ENCODE measurements at places on chromosomes 5 and 9. TPM values are rescaled to one million over a fixed set of nuclear protein-coding genes. Genes with fewer than 3 reads are reported as not detected.

The HMMR gene
- total RNA-seq, result 0.54 TPM

The F12 gene
- total RNA-seq, result not detected

The LEAP2 gene
- total RNA-seq, result 1.0 TPM

The LCN15 gene
- total RNA-seq, result not detected

The SPINK7 gene
- total RNA-seq, result not detected

The ZNF462 gene
- total RNA-seq, result 21.2 TPM

GRCh38 chr5:59115345-59115744 is 532.5 kb downstream of the RAB3C start:
- DNase-seq, result no peak

DNA sequence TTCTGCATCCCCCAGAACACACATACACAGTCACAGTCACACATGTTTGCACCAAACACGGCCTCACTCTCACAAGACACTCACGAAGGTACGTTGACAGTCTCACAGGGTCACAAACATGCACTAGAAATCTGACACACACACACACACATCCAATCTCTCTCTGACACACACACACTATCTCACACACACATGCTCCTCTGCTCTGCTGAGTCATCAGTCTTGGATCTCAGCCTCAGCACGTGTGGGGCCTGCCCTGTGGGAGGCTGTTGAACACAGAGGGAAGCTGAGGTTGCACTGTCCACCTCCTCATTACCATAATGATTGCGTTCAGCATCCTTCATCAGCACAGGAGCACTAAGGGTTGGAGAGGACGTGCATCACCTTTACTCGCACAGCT is 188.8 kb downstream of the MTRR start:
- no peak for DNase-seq

GRCh38 chr9:103152473-103152872 is 157.3 kb downstream of the CYLC2 start:
- no peak for DNase-seq

GRCh38 chr5:53083927-53084326 is 25.6 kb downstream of the MOCS2 start:
- no peak for DNase-seq

DNA sequence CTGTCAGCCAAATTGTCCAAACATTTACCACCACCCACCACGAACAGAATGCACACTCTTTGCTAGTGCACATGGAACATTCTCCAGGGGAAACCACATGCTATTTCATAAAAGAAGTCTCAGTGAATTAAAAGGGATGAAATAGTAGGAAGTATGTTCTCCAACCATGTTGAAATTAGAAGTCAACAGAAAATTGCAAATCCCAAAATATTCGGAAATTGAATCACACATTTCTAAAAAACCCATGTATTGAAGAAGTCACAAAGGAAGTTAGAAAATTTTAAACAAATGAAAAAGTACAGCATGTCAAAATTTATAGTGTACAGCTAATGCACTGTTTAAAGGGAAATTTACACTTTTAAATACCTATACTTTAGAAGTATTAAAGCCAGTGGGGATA is 50.8 kb downstream of the TGFBR1 start:
- DNase-seq, result no peak

GRCh38 chr5:72166070-72166979 is 59.0 kb downstream of the MAP1B start:
- DNase-seq, result peak; percentile 71

GRCh38 chr9:71363286-71363961 is 242.0 kb upstream of the TRPM3 start:
- no peak for DNase-seq

GRCh38 chr5:42779083-42779482 is 22.5 kb downstream of the CCDC152 start:
- DNase-seq, result no peak

GRCh38 chr9:37679649-37680402 is 29.1 kb downstream of the FRMPD1 start:
- no peak for DNase-seq

GRCh38 chr5:158725297-158725851 is 374.3 kb downstream of the EBF1 start:
- DNase-seq, result no peak

DNA sequence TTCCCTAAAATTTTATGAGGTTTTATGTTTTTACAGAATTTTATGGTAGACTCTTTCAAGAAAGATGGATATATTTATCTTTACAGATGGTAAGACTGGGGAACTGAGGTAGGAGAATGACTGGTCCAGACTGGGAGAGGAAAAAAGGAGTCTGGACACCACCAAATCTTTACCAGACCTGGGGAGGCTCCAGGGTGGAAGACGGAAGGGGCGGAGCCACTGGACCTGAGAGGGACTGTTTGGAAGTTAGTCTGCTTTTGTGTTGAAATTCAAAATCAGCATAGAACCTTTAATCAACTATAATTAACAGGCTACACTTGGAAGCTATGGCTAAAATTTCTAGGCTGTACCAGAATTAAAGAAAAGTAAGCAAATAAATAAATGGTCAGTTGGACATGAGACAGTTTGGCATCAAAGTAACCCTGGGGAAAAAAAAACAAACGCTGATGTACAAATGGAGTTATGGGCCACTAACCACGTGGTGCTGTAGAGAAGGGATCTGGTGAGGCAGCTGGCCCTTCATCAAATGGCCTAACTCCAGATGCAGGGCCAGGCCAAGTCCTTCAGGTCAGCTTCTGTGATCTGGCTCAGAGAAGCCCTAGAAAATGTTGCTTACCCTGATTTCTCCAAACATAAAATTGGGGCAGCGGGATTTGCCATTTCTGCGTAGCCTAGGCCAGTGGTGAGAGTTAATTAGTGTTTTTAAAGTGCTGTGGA is 155.1 kb downstream of the ARSB start:
- DNase-seq, result peak; percentile 89

GRCh38 chr5:181054138-181054537 is 14.1 kb downstream of the BTNL9 start:
- DNase-seq, result no peak

- DNase-seq, result no peak
Observed at GRCh38 chr5:79619854-79620253, 7.6 kb downstream of the TENT2 start.

GRCh38 chr5:135993880-135994636 is 34.7 kb upstream of the TGFBI start:
- DNase-seq, result no peak

GRCh38 chr9:95819636-95820035 is 55.9 kb upstream of the ERCC6L2 start:
- no peak for DNase-seq

DNA sequence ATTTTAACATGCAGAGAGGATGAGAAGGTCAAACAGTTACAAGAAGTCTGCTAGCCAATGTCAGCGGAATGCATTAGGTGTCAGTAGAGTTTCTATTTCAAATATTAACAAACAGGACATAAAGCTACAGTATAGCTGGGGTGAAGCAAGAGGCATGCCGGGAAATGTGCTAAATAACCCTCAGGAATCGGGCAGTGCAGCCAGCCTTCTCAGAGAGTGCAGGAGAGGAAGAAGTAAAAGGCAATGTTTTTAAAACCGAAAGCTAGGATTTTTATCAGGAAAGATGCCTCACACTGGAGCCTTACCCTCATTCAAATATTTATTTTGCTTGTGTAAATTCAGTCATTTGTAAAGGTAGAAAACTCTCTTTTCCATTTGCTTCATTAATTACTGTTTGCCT is 59.1 kb upstream of the SH3GL2 start:
- no peak for DNase-seq

DNA sequence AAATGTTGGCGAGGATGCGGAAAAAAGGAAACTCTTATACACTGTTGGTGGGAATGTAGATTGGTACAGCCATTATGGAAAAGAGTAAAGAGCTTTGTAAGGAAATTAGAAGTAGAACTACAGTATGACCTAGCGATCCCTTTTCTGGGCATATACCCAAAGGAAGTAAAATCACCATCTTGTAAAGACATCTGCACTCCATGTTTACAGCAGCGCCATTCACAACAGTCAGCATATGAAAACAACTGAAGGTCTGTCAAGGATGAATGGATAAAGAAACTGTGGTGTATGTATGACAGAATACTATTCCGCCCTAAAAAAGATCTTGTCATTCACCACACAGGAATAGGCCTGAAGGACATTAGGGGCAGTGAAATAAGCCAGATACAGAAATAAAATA is 27.7 kb upstream of the SLC25A51 start:
- DNase-seq, result no peak

DNA sequence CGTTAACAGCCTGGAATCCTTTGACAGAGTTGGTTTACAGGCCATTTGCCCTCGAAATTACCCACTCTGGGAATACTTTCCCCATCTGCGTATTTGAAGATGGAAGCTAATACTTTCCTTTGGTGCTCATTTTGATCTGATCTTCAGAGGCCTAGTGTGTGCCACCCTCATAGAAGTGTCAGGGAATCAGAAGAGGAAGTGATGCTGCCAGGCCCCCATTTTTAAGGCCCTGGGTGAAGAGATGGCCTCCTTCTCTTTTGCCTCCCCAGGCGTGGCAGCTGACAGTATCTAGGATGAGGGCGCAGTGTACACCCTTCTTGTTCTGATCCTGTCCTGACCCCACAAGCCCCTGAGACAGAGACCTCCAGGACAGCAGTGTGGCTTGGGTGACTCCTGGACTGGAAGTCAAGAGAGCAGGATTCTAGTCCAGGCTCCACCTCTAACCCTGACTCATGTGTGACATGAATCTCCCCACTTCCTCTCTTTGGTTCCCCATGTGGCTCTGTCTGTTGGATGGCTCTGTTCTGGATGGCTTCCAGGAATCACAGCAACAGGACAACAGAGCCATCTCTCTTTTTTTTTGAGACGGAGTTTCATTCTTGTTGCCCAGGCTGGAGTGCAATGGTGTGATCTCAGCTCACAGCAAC is 27.8 kb downstream of the CSF1R start:
- DNase-seq, result no peak

- DNase-seq, result no peak
Observed at GRCh38 chr9:87710443-87710842, 15.5 kb upstream of the CTSL start.

DNA sequence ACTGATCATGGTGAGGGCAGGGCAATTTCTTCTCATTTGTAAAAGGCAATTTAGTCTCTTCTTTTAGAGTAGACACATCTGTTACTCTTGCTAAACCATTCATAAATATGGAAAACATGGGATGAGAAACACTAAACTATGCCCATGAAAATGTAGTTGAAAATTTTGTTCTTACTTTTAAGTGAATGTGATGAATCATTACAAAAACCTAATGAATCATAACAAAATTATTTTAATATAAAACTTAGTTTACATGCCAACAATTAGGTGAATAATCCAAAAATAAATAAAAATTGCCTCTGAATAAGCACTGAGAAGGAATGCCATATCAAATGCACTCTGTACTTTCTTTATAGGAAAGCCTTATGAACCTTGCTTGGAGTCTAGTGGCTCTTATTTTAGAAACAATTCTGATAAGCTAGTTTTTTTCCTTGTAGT is 297.7 kb upstream of the EFNA5 start:
- no peak for DNase-seq

DNA sequence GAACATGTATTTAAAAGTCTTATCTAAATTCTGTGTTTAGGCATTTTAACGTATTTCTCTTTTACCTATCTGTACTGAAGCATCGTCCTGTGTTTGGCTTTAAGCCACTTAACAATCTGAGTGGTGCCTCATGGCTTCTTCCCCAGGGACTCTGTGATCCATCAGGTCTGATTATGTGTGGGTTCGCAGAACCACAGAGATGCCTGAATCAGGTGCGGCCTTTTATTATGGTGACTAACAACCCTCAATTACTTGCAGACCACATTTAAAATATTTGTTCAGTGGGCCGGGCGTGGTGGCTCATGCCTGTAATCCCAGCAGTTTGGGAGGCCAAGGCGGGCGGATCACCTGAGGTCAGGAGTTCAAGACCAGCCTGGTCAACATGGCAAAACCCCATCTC is 39.6 kb upstream of the SAP30L start:
- no peak for DNase-seq

- DNase-seq, result no peak
Observed at GRCh38 chr5:138246822-138247221, 27.6 kb downstream of the GFRA3 start.

GRCh38 chr5:161925960-161926359 is 78.0 kb downstream of the GABRA1 start:
- DNase-seq, result no peak

GRCh38 chr9:5872511-5872910 is 18.2 kb upstream of the MLANA start:
- no peak for DNase-seq

DNA sequence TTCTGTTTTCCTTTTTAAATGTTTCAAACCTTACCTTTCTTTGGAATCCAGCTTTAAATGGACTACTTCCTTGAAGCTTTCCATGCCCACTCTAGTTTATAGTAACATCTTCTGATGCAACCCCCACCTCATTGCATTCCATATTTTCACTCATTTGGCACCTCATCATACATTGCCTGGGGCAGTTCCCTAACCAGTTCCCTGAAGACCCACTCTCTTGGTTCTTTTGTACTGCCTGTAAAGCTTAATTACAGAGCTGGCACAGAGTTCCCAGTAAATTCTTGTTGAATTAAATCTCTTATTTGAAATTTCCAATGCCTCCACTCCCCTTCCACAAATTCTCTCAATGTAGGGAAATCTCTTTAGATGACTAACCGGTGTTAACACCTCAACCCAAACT is 257.2 kb downstream of the ARRDC3 start:
- no peak for DNase-seq

DNA sequence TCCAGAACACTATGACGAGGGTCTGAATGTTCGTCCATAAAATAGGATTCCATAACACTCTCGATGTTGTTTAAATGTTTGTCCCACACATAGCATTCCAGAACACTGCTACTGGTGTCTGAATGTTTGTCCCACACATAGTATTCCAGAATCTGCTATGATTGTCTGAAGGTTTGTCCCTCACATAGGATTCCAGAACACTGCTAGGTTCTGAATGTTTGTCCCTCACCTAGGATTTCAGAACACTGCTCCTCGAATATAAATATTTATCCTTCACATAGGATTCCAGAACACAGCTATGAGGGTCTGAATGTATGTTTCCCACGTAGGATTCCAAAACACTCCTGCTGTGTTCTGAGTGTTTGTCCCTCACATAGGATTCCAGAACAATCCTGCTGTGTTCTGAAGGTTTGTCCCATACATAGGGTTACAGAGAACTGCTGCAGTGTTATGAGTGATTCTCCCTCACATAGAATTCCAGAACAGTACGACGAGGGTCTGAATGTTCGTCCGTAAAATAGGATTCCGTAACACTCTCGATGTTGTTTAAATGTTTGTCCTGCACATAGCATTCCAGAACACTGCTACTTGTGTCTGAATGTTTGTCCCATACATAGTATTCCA is 215.3 kb downstream of the FOXD4L6 start:
- no peak for DNase-seq

DNA sequence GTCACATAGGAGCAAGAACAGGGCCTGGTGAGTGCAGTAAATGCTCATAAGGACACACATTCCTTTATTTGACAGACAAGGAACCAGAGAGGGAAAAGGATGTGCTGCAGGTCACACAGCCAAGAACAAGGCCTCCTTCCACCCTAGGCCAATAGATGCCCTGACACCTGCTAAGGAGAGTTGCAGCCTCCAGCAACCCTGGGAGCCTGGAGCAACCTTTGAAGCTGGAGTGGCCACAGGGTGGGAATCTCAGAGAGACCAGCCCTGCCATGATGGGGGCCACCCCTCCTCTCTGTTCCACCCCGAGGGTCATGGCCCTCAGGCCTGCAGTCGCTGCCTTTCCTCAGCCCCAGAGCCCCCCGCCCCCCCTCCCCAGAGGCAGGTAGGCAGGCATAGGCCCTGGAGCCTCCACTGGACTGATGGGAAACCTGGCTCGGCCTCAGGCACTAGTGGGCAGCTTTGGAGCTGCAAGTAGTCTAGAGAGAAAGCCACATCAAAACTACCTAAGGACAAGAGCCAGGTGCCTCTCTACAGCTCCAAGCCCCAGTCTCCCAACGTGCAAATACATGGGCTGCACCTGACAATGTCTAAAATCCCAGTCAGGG is 116.1 kb upstream of the SPOCK1 start:
- DNase-seq, result no peak

- DNase-seq, result no peak
Observed at GRCh38 chr5:135307143-135307903, 91.7 kb downstream of the MACROH2A1 start.

Measured in Right ventricle myocardium superior (tissue), 1 donor.